ENCODE measurements at places on chromosomes 3 and 15.

GRCh38 chr3:123376451-123377242 is 72.2 kb downstream of the ADCY5 start:
- DNase-seq = peak; percentile 65
- peak overlapping the region; percentile 68 for H3K27ac ChIP-seq
- no peaks in the 10 kb centered on the region for H3K27me3 ChIP-seq
- H3K4me3 ChIP-seq = no peak overlapping the region
- H3K36me3 ChIP-seq = no peaks in the 10 kb centered on the region
- no peaks in the 10 kb centered on the region for H3K4me1 ChIP-seq

- H3K4me3 ChIP-seq = no peak overlapping the region
- no peak overlapping the region for H3K27ac ChIP-seq
- no peaks in the 10 kb centered on the region for H3K27me3 ChIP-seq
- no peak for DNase-seq
- no peaks in the 10 kb centered on the region for H3K36me3 ChIP-seq
These were observed 364.7 kb downstream of the FHIT start for GRCh38 chr3:60886518-60886917.

DNA sequence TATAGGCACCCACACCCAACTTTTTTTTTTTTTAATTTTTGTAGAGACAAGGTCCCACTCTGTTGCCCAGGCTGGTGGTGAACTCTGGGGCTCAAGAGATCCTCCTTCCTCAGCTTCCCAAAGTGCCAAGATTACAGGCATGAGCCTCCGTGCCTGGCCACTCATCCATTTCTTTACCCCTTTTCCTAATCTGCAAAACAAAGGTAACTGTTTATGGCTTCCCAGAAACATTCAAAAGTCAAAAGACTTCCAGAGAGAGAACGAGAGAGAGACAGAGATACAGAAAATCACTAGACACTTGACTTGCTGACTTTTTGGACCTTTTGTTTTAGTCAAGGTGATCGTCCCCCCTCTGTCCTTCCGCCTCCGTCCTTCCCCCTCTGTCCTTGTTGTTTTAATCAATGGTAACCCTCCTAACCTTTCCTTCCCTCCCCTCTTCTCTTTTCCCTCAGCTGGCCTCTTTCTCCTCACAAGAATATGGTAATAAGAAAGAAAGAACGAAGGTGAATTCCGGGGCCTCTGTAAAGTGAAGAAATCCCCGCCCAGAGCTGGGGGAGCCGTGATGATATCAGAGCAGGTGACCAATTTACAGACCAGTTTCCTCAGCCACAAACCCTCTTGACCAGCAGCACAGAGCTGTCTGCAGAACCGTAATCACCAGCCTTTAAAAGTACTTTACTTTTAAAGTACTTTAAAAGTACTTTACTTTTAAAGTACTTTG is 21.9 kb downstream of the KLHL6 start:
- H3K4me3 ChIP-seq = no peak overlapping the region
- no peaks in the 10 kb centered on the region for H3K36me3 ChIP-seq
- DNase-seq = no peak
- no peaks in the 10 kb centered on the region for H3K27me3 ChIP-seq

GRCh38 chr3:38598791-38599190 is 50.7 kb downstream of the SCN5A start:
- H3K4me1 ChIP-seq = no peaks in the 10 kb centered on the region
- no peak for DNase-seq
- H3K4me3 ChIP-seq = no peak overlapping the region
- no peaks in the 10 kb centered on the region for H3K36me3 ChIP-seq
- no peak overlapping the region for H3K27ac ChIP-seq
- no peaks in the 10 kb centered on the region for H3K27me3 ChIP-seq

GRCh38 chr15:58200739-58201138 is 62.6 kb downstream of the AQP9 start:
- no peaks in the 10 kb centered on the region for H3K4me1 ChIP-seq
- no peak overlapping the region for H3K4me3 ChIP-seq

GRCh38 chr15:69748131-69748530 is 295.5 kb downstream of the RPLP1 start:
- H3K27ac ChIP-seq = no peak overlapping the region
- no peak overlapping the region for H3K4me3 ChIP-seq
- no peak for DNase-seq
- H3K36me3 ChIP-seq = no peaks in the 10 kb centered on the region
- no peaks in the 10 kb centered on the region for H3K4me1 ChIP-seq
- H3K27me3 ChIP-seq = no peaks in the 10 kb centered on the region

DNA sequence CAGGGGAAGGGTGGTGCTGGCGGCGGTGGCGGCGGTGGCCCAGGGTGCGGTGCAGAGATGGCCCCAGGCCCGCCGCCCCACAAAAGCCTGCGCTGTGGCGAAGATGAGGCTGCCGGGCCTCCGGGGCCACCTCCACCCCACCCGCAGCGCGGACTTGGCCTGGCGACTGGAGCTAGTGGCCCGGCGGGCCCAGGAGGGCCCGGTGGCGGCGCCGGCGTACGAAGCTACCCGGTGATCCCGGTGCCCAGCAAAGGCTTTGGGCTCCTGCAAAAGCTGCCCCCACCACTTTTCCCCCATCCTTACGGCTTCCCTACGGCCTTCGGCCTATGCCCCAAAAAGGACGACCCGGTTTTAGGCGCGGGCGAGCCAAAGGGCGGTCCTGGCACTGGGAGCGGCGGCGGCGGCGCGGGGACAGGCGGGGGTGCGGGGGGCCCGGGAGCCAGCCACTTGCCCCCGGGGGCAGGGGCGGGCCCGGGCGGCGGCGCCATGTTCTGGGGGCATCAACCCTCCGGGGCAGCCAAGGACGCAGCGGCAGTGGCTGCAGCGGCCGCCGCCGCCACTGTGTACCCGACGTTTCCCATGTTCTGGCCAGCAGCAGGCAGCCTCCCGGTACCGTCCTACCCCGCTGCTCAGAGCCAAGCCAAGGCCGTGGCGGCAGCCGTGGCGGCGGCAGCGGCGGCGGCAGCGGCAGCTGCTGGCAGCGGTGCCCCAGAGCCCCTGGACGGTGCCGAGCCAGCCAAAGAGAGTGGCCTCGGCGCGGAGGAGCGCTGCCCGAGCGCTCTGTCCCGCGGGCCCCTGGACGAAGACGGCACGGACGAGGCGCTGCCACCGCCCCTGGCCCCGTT is 1.6 kb downstream of the SKOR1 start:
- peaks cover 7% of the 10 kb centered on the region for H3K4me1 ChIP-seq
- peak overlapping the region; percentile 50 for H3K4me3 ChIP-seq
- H3K27ac ChIP-seq = no peak overlapping the region
- H3K36me3 ChIP-seq = no peaks in the 10 kb centered on the region

GRCh38 chr3:153339065-153339464 is 177.0 kb downstream of the RAP2B start:
- no peaks in the 10 kb centered on the region for H3K27me3 ChIP-seq
- no peaks in the 10 kb centered on the region for H3K4me1 ChIP-seq
- H3K36me3 ChIP-seq = no peaks in the 10 kb centered on the region
- no peak for DNase-seq
- no peak overlapping the region for H3K27ac ChIP-seq
- no peak overlapping the region for H3K4me3 ChIP-seq

GRCh38 chr15:72086010-72086697 is 31.8 kb downstream of the MYO9A start:
- no peak overlapping the region for H3K27ac ChIP-seq
- no peak overlapping the region for H3K4me3 ChIP-seq
- H3K4me1 ChIP-seq = no peaks in the 10 kb centered on the region

DNA sequence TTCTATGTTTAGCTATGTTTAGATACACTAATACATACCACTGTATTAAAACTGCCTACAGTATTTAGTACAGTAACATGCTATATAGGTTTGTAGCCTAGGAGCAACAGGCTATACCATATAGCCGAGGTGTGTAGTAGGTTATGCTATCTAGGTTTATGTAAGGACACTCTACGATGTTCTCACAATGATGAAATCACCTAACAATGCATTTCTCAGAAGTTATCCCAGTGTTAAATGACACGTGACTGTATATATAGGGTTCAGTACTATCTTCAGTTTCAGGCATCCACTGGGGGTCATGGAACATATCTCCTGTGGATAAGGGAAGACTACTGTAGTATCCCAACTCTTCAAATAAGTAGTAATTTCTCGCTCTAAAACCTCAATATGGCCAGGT is 97.4 kb downstream of the TMCC1 start:
- H3K27ac ChIP-seq = no peak overlapping the region
- no peak for DNase-seq
- H3K36me3 ChIP-seq = no peaks in the 10 kb centered on the region
- H3K4me1 ChIP-seq = peaks cover 13% of the 10 kb centered on the region
- H3K27me3 ChIP-seq = no peaks in the 10 kb centered on the region

DNA sequence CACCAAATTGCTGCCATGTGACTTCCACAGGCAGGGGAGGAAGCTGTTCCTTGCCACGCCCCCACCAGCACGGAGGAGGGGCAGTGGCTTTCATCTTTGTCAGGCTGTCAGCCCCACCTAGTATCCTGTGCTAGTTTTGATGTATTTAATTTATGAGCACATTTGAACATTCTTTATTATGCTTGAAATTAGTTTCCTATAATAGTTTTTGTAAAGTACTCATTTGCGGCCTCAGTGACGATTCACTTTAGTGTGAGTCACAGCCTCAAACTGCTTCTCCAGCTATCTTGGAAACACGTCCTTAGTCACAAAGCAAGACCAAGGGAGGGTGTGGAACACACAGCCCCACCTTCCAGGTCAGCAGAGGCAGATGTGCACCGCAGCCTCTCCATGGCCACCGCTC is 239.9 kb upstream of the ATP10A start:
- H3K27me3 ChIP-seq = no peaks in the 10 kb centered on the region
- no peak for DNase-seq
- no peak overlapping the region for H3K4me3 ChIP-seq
- H3K36me3 ChIP-seq = no peaks in the 10 kb centered on the region
- no peaks in the 10 kb centered on the region for H3K4me1 ChIP-seq

DNA sequence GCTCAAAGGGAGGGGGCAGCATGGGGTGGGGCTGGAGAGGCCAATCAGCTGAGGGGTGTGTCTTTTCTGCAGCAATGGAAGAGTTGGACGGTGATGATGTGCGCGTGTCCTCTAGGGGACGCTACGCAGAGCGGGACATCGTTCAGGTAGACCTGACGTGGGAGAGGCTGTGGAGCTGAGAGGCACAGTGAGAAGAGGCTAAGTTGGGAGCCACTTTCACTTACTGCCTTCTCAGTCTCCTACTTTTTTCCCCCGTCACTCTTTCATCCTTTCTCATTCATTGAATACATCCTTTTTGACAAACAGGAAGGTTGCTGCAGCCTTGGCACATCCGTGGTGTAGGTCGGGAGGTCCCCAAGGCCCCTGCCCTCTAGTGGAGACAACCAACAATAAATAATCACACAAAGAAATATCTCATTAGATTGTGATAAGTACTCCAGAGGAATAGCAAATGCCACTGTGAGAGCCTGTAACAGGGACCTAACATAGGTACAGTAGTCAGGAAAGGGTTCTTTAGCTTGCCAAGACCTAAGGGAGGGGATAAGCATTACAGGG is 4.4 kb upstream of the BRPF1 start:
- no peaks in the 10 kb centered on the region for H3K27me3 ChIP-seq
- H3K36me3 ChIP-seq = no peaks in the 10 kb centered on the region
- H3K4me1 ChIP-seq = no peaks in the 10 kb centered on the region
- DNase-seq = no peak
- H3K27ac ChIP-seq = no peak overlapping the region
- no peak overlapping the region for H3K4me3 ChIP-seq

GRCh38 chr3:29827756-29828155 is 546.9 kb downstream of the RBMS3 start:
- DNase-seq = no peak
- no peak overlapping the region for H3K4me3 ChIP-seq
- no peaks in the 10 kb centered on the region for H3K36me3 ChIP-seq

GRCh38 chr3:122004991-122005565 is 17.0 kb downstream of the ILDR1 start:
- no peaks in the 10 kb centered on the region for H3K4me1 ChIP-seq
- H3K4me3 ChIP-seq = no peak overlapping the region

- no peaks in the 10 kb centered on the region for H3K4me1 ChIP-seq
- DNase-seq = no peak
- H3K27ac ChIP-seq = no peak overlapping the region
- no peaks in the 10 kb centered on the region for H3K27me3 ChIP-seq
These were observed 101.9 kb upstream of the KCNMB2 start for GRCh38 chr3:178434206-178434805.

- DNase-seq = peak; percentile 59
- H3K27me3 ChIP-seq = no peaks in the 10 kb centered on the region
- H3K4me1 ChIP-seq = peaks cover 3% of the 10 kb centered on the region
- H3K36me3 ChIP-seq = no peaks in the 10 kb centered on the region
- peak overlapping the region; percentile 88 for H3K4me3 ChIP-seq
These were observed 575 bp downstream of the TRPM7 start for GRCh38 chr15:50685976-50686468.

GRCh38 chr3:10277115-10277625 is 15.6 kb downstream of the GHRL start:
- no peaks in the 10 kb centered on the region for H3K4me1 ChIP-seq
- DNase-seq = no peak
- H3K36me3 ChIP-seq = no peaks in the 10 kb centered on the region
- H3K27me3 ChIP-seq = no peaks in the 10 kb centered on the region
- no peak overlapping the region for H3K27ac ChIP-seq

DNA sequence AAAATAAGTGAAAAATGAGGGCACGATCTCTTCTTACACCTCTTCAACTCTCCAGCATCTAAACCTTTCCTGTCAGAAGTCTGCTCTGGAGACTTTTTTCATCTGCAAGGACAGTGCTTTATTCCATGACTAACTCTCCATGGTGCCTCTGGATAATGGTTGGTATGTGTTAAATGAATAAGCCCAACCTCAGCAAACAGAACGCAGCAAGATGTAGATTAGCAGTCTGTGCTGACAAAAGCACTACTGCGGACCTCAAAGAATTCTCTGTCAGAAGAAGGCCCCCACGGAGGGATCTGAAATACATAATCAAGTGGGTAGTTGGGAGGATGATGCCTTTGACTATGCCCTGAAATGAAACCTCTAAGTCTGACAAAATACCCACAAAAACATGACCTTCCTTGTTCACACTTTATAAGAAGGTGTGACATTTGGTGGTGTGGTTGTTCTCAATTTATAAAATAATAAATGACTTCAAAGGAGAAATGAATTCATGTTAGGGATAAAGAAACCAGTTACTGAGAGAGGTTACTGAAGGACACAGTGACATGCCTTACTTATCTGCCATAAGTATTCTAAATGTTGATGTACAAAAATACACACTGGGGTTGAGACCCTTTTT is 43.2 kb upstream of the ADCY5 start:
- no peaks in the 10 kb centered on the region for H3K4me1 ChIP-seq
- no peaks in the 10 kb centered on the region for H3K36me3 ChIP-seq
- H3K27me3 ChIP-seq = no peaks in the 10 kb centered on the region

GRCh38 chr3:49703443-49703927 is 14.1 kb downstream of the RNF123 start:
- no peaks in the 10 kb centered on the region for H3K36me3 ChIP-seq
- DNase-seq = peak; percentile 64
- no peak overlapping the region for H3K4me3 ChIP-seq
- H3K27ac ChIP-seq = no peak overlapping the region
- no peaks in the 10 kb centered on the region for H3K27me3 ChIP-seq
